NCI-H187 (cell line): ENCODE measurements at places on chromosomes 13 and 19.

DNA sequence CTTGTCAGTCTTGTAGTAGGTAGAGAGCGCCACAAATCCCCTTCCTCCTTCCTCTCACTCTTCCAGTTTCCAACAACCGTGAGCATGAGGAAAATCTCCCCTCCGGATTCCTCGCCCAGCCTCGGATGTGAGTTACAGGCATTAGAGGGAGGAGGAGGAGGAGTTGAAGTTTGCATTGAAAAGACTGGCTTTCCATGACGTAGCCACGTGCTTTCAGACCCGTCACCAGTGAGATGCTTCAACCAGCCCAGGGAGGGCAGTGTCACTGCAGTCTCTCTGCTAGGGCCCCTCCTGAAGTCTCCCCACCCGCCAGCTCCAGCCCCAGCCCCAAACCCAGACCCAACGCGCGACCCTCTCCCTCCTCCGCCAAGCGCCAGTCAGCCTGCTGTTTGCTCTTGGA lies 442 bp upstream of the FGF14 start:
- no peak for DNase-seq

GRCh38 chr19:48502350-48503018 lies 9.2 kb downstream of the LMTK3 start:
- DNase-seq, result no peak

GRCh38 chr13:114275304-114275703 lies 6.1 kb upstream of the UPF3A start:
- no peak for DNase-seq

GRCh38 chr13:36919171-36919832 lies 736 bp downstream of the SMAD9 start:
- no peak for DNase-seq

- no peak for DNase-seq
Observed at GRCh38 chr13:73820688-73821087, 313.5 kb downstream of the KLF12 start.

DNA sequence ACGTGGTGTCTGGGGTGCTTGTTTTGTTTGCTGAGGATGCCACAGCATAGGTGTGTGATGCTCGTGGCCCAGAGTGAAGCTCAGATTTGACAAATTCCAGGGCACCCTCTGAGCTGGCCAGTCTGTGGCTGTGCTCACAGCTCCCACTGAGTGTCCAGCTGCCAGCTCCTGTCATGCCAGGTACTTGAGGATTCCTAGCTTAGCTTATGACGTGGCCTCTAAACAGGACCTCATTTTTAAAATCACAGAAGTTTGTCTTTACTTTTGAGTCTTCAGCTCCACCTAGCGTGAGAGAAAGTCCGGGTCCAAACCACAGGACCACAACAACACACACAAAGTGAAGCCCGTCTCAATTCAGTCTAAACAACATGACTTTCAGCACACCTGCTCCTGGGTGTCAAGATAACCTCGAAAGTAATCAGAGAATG lies 117.3 kb downstream of the RAB20 start:
- no peak for DNase-seq

GRCh38 chr19:33460221-33460908 lies 61.2 kb downstream of the PEPD start:
- no peak for DNase-seq

DNA sequence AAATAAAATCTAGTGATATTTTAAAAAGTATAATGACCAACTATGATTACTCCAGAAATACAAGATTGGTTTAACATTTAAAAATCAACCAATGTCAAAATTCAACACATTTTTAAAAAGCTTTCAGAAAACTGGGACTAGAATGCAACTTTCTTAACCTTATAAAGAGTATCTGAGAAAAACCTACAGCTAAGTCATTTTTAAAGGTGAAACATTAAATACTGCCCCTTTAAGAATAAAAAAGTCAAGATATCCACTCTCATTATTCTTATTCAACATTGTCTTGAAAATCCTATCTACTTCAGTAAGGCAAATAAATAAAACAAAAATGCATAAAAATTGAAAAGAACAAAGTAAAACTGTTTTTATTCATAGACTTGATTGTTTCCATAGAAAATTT lies 673.2 kb downstream of the UQCRFS1 start:
- no peak for DNase-seq

DNA sequence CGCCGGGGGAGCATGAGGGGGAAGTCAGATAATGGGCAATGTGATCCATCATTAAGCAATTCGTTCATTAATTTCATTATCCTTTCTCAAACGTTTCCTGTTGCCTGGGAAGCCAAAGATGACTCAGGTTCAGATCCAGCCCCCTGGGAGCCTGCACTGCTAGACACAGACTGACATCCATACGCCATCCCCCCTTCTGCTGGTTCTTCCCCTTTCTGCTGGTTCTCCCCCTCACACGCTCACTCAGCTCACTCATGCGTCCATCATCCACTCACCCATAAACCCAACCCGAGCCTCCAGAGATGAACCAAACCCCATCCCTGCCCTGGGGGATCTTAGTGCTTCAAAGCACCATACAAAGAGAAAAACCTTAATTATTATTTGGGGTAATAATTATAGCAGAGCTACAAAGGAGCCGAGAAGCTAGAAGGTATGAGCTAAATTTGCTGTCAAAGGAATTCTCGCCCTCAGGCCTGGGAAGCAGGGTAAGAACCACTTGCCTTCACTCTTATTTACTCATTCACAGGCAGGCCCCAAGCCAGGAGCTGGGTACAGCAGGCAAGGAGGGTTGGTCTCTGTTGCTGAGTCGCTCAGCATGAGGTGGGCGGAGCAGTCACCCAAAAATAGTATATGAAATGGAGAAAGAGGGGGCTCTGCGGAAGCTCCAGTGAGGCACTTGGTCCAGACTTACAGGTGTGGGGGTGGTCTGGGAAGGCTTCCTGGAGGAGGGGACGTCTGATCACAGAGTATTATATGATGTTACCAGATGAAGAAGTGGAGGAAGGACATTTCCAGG lies 7.0 kb upstream of the ZNF444 start:
- no peak for DNase-seq

DNA sequence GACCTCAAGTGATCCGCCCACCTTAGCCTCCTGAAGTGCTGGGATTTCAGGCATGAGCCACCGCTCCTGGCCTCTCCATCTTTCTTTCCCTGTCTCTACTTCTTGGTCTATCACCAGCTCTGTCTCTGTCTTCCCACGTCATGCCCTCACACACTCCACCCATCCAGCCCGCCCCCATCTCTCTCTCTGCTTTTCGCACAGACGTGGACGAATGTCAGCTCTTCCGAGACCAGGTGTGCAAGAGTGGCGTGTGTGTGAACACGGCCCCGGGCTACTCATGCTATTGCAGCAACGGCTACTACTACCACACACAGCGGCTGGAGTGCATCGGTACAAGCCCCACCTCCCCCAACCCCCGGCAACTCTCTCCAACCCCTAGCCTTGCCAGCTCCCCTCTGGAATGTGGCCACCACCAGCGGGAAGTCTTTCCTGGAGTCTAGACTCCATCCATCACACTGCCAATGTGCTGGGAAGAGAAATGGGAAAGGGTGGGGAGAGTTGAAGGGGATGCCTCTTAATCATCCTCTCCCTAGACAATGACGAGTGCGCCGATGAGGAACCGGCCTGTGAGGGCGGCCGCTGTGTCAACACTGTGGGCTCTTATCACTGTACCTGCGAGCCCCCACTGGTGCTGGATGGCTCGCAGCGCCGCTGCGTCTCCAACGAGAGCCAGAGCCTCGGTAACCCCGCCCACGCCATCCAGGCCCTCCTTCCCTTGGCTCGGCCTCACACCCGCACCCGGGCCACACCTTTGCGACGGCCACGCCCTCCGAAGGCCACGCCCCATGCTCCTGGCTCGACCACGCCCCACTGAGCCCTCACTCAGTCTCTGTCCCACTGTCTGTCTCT lies 22.5 kb downstream of the LTBP4 start:
- DNase-seq, result peak; percentile 97

GRCh38 chr13:35526577-35526976 lies 50.1 kb upstream of the MAB21L1 start:
- DNase-seq, result no peak

GRCh38 chr19:7545904-7546303 lies 10.4 kb downstream of the PNPLA6 start:
- DNase-seq, result no peak
